Lung (tissue), 17 donors: ENCODE measurements at places on chromosomes 5 and 9. TPM values are rescaled to one million over a fixed set of nuclear protein-coding genes. Genes with fewer than 3 reads are reported as not detected.

GRCh38 chr9:27179245-27179865, 70.3 kb downstream of the TEK start:
- DNase-seq = no peak

DNA sequence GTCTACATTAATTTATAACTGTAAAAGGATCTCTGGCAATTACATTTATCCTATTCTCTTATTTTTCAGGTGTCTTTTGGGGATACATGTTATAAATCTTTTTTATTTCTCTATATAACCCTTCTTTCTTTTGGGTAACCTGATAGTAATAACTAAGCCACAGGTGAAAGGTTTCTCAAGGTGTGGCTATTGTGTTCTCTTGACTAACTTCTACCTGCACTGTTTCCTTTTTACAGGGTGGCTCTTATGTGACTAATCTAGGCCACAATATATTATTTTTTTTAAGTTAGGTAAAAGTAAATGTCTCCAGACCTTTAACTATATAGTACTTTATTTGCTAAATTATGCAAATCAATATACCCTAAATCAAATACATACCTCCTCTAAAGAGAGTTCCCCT, 193.2 kb downstream of the EFNA5 start:
- no peak for DNase-seq

GRCh38 chr5:152568016-152568415, 162.9 kb upstream of the NMUR2 start:
- DNase-seq = peak; percentile 89

- DNase-seq = peak; percentile 77
These were observed 10.8 kb downstream of the TSPAN17 start for GRCh38 chr5:176658007-176658599.

DNA sequence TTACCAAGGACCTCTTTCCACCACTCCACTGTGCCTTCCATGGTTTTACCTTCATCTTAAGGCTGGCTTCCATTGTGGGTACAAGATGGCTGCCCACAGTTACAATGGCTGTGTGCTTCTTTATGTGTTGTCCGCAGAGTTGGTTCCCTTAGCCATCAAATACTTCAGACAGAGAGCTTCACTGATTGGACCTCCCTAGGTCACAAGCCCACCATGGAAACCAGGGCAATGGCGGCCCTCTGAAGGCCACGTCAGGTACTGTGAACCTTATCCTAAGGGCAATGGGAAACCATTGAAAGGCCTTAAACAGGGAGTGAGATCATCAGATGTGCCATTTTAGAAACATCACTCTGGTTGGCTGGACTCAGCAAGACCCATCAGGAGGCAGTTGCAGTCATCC, 2.9 kb upstream of the ARHGEF39 start:
- DNase-seq = no peak

- DNase-seq = no peak
These were observed 149.8 kb downstream of the GRIA1 start for GRCh38 chr5:153640293-153640692.

DNA sequence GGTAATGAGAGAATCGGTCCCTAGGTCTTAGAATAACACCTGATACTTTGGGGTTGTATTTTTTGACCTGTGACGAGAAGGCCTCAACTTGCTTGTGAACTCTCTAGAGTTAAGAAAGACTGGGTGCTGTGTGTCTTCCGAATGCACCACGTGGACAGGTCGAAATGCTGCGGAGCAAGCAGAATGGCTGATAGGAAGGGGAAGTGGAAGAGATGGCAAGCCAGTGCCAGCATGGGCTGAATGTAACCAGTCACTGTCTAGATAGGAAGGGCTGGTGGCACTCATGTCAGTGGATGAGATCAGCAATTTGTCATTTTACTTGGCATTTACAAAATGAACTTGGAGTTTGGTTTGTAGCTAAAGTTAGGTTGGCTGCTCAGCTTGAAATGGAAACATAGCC, 5.6 kb downstream of the OTULINL start:
- DNase-seq = no peak

DNA sequence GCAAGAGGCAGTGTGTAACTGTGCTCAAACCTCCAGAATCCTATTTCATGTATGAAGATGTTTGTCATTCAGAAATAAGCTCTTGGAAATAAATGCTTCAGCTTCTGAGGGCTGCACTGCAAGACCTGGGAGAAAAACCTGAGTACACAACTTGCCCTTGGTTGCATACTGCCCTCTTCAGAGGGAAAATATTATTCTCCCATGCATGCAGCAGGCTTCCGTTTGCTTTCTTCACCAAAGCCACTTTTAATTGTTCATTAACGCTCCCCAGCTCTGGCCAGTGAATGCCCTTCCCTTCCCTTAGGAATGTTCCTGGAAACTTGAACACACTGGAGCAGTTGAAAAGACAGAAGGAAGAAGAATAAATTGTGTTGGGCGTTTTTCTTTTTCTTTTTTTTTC, 2.5 kb upstream of the WHRN start:
- DNase-seq = peak; percentile 43

DNA sequence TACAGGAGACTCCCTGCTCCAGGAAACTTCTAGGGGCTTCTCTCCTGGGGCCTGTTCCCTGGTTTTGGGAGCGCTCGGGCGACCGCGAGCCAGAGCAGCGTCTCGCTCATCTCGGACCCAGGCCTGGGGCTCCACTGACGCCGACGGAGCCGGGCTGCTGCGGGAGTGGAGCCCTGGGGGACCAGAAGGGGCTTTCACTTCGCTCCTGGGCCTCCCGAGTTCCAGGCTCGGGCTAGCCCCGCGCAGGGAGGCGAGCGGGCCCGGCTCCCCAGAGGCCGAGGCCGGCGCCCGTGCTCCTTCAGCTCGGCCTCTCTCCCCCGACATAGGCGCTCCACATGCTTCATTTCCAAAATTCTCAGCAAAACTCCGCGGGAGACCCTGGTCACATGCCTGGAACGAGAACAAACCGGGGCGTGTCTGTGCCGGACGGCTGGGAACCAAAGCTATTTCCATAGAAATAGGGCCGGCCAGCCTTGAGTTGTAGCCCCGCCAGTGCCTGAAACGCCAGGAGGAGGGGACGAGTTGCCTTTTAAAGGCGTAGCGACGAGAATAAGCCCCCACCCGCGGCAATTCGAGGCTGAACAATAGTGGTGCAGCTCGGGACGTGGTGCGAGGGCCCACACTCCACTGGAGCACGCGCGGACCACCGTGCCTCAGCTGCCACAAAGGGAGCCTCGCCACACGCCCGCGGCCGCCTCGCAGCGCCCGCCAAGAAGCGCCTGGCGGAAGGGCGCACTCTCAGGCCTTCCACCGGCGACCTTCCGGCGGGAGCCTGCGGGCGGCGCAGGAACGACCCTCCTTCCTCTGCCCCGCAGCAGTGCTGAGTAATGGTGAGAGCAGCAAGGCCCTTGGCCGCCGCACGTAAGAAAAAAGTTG, 1.1 kb upstream of the G3BP1 start:
- DNase-seq = peak; percentile 87

DNA sequence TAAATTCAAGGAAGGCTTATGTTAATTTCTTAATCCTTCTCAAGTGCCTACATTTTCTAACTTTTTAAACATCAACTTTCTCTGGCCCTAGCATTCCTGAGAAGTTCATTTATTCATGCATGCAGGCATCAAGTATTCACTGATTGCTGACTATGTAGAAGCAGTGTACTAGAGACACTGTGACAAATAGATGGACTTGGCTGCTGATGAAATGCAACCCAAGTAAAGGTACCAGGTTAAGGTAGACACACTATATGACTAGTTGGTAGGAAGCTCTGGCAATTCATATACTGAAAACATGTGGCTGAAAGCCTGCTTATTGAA, 66.6 kb downstream of the PRLR start:
- no peak for DNase-seq

DNA sequence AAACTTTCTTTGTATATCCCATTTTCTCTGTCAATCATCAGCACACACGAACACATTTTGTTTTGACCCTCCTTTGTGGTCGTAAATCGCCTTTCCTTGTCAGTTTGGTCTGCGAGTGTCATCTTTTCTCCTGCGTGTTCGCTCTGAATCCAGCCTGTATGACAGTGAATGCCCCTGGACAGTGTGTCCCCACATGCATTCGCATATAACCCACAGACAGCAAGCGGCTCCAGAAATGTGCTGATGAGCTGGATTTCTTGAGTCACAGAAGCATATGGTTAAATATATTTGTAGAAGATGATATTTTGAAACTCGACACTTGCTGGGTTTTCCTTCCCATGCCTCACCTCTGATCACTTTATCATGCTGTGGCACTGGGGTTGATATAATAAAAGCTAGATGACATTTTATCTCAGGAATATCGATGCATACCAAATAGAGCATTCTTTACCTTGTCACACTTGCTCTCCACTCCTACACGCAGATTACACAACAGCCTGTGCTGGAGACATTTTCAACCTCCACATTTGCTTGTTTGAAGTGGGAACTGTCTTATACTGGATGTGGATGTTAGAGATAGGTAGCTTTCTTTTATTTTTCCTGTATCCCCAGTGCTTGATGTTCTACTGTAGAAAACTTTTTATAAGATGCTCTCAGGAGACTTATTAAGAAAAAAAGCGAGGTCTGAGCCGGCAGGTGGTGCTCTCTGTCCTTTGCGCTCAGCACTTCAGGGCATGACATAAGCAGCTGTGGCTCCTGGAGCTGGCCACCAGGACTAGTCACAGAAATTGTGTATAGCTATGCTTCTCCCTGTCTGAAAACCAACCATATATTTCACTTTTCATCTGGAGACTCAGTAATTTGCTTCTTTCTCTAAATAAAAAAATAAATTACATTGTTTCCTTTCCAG, 215.1 kb downstream of the SH3GL2 start:
- no peak for DNase-seq

GRCh38 chr9:74037274-74037673, 459.9 kb upstream of the RORB start:
- DNase-seq = no peak

- no peak for DNase-seq
These were observed 417.5 kb downstream of the EFNA5 start for GRCh38 chr5:107253246-107253645.

DNA sequence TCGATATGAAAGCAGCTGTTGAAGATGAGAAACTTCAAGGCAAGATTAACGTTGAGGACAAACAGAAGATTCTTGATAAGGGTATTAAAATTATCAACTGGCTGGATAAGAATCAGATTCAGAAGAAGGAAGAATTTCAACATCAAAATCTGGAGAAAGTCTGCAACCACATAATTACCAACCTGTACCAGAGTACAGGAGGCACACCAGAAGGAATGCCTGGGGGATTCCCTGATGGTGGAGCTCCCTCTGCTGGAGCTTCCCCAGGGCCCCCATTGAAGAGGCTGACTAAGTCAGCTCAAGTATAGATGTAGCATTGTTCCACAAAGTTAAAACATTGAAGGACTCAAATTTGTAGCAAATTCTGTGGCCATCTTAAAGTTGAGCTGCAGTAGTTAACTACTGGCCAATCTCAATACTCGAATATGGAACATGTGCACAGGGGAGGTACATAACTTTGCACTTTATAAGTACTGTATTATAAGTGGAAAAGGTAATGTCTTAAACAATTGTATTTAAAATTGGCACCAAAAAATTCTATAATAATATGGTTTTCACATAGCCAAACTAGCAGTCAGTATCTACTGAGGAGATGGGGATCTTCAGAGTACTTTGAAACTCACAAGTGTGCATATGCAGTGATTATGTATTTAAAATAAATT, 237.5 kb downstream of the CHSY3 start:
- DNase-seq = no peak

- no peak for DNase-seq
These were observed 102.9 kb downstream of the BOD1 start for GRCh38 chr5:173513521-173513991.

DNA sequence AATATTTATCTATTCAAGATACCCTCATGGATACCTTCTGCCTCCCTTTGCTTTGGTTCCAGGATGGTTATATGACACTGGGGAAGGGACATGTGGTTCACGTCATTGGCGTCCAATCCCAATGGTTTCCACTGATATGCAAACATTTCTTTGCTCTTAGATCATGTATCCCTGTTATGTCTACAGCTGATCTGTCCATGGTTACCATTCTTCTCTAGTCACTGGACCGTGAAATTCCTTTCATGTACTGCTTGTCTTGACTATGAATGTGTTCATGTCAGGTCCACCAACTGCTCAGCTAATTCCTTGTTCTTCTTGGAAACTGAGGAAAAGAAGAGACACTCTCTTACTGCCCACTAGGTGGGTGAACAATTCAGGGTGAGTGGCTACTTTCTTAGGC, 391.1 kb upstream of the ZNF608 start:
- DNase-seq = no peak

GRCh38 chr9:135785013-135785575, 83.1 kb downstream of the KCNT1 start:
- no peak for DNase-seq

- DNase-seq = no peak
These were observed 122.3 kb downstream of the NR3C1 start for GRCh38 chr5:143281226-143281625.

GRCh38 chr5:36045895-36046294, 20.8 kb downstream of the UGT3A2 start:
- DNase-seq = no peak

GRCh38 chr5:322281-322941, 897 bp downstream of the AHRR start:
- DNase-seq = no peak

Gene GABRA6
- not detected for total RNA-seq

Gene TXNDC8
- total RNA-seq = not detected

Gene OMD
- total RNA-seq = 5.6 TPM

Gene GPR151
- total RNA-seq = not detected

Gene IL9
- not detected for total RNA-seq

Gene ATP6V0E1
- 113 TPM for total RNA-seq

Gene SHOC1
- 0.40 TPM for total RNA-seq

Gene MUSK
- 2.8 TPM for total RNA-seq

Gene SLC4A9
- total RNA-seq = 0.18 TPM

Gene THBS4
- 4.2 TPM for total RNA-seq

Gene IL13
- not detected for total RNA-seq

Gene C9
- not detected for total RNA-seq

Gene RNF208
- 1.7 TPM for total RNA-seq
